ENCODE measurements at places on chromosomes 2 and 18.

DNA sequence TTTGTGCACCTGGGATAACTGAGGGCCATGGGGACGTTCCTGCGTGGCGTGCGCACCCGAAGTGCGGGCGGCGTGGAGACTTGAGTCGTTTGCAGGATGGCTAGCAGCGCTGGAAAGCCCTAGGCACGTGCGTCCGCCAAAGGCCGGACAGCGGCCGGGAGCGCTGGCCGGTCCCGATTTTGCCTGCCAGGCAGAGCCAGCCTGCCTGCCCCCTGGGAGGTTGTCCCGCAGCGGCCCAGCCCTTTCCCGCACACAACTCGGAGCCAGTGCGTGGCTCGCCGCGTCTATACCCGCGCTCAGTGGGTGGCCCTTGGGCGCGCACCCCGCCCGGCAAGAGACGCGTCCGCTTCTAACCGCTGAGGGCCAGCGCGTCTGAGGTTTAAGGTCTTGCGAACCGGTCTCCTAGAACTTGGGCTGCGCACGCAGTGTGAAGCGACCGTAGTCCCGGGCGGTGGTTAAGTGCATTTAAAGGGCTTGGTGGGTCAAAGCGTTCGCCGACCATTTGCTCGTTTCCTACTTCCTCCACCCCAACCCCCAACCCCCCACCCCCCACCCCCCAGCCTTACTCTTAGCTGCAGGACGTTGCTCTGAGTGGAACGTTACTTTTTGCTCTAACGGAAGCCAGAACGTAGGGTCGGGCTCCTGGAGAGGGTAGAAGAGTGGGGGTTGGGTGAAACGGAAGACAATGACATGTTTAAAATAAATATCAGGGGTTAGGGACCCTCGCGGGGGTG, 627 bp downstream of the CDCA7 start:
- DNase-seq: peak; percentile 53

DNA sequence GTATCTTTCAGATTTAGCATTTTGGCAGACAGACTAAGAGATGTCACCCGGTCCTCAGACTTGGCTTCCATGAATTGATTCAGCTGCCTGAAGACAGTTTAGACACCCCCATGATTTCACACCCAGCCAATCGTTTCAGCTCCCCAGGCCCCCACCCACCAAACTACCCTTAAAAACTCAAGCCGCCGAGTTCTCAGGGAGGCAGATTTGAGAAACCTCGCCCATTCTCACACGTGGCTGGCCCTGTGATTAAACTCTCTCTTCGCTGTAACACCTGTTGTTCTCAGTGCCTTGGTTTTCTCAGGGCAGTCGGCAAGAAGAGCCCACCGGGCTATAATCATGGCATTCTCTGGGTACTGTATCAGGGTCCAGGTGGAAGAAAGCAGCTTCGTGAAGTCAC, 35.2 kb downstream of the UXS1 start:
- peak; percentile 27 for DNase-seq

DNA sequence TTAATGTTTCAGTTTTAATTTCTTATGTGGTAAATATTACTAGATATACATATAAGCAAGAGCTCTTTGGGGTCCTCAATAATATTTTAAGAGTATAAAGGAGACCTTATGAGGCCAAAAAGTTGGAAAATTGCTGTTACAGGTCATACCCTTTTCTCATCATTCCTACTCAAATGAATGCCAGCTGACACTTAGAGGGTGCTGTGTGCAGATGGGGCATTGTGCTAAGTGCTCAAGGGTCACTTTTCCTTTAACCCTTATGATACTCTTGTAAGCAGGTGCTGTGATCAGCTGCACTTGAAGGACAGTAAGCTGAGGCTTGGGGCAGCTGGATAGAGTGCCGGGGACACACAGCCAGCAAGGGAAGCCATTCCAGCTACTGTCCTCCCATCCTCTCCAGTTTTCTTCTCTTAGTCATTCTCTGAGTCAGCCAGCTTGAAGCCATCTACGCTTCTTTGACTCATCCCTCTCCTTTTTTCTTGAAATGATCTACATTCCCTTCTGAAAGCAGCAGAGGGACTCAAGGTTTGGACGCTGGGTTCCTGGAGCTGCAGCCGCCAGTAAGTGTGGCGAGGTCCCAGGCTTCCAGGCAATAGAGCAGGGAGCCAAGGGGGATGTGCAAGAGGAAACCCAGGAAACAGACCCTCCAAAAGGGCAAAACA, 42.0 kb upstream of the CREB1 start:
- no peak for DNase-seq

DNA sequence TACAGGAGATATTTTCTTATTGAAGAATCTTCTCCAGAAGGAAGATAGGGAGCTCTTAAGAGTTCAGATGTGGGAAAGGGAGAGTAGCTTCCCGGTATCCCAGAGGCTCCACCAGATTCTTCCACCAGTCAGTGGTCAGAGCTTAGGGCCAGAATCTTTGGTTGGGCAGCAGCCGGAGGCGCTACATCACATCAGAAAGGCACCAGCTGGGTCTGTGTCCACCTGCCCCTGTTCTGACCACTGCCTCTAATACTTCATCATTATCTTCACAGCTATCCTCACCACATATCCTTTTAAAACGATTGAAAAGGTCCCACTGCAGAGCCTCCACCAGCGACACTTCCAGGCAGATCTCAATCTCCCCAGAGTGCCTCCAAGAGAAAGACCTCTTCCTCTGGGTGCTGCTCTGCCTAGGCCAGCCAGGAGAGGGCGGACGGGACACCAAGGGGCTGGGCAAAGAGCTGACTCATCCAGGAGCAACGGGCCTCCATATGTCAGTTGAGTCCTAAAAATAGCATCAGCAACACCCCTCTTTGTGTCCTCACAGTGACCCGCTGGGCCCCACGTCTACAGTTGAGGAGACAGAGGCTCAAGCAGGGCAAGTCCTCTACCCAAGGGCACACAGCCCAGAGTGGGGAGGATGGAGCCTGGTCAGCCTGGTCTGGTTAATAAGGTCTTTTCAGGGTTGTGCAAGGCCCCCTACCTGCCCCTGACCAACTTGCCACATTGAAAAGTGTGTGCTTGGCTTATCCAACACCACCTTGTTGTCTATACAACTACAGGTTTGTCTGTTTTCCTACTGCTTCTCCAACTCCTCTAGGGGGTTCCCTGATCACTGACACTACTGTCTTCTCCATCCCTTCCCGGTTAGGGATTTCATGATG, 81.2 kb downstream of the ADD2 start:
- DNase-seq: peak; percentile 56

DNA sequence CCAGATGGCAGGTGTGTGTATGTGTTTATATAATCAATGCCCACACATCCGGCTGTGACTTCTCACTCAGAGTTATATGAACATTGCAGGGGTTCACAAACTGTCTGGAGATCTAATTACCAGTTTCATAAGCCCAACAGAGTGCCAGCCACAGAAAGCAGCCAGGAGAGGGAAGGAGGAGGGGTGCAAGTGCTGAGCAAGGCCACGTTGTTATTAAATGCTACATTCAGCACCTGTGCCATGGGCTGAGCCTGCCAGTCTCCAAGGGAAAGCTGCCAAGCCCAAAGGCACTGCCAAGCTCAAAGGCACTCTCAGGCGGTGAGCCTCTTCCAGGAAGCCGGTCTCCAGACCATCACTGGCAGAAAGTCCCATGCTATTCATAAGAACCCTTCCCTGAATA, 17.4 kb downstream of the XDH start:
- DNase-seq: no peak

DNA sequence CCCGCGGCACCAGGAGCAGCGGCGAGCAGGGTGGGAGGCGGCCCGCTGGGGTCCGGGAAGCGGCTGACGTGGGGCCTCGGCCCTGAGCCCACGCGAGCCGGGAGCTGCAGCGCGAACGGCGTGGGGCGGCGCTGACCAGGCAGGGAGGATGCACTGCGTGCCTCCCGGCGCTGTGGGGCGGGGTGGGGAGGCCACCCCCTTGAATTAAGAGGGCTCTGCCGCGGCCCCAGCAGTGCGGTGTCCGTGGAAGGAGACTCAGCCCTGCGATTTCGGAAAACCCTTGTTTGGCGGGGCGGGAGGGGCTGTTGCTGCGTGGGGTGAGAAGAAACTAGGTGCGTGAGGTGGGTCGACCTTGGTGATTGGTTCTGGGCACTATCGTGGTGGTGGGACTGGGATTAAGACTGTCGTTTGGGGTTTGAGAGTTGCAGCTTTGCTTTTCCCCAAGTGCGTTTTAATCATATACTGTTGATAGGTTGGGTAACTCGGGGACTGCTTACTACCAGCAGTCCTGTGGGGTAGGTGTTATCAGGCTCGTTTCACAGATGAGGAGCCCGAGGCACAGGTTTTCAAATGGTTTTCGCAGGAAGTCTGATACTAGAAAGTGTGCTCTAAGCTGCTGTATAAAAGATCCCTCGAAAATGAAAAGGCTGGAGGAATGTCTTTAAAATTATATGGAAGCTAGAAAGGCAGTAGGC, 722 bp downstream of the ACSL3 start:
- DNase-seq: peak; percentile 43

- no peak for DNase-seq
These were observed 31.4 kb upstream of the IL37 start for GRCh38 chr2:112879491-112880041.

DNA sequence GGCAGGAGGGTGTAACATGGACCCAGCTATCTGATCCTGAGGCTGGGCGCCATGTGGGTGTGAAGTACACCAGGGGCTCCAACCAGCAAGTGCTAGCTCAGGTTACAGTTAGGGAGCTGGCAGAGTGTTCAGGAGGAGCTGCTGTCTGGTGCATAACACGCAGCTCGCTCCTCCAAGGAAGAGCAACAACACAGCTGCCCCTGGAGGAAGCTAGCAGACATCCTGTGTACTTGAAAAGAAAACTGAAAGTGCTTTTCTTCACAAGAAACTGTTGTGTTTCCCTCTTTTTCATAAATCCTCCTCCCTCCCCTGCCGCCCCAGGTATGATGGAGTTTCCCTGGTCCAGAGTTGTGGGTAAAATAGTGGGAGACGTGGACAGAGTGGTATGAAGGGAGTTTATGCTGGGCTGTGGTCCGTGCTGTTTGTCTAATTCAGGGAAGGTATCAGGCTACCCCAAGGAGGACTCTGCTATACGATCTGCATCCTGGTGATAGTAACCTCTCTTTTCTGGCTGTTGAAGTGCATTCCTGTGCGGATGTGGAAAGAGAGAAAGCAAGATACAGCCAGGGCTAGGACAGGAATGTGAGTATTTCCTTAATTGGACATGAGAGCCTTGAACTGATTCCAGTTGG, 6.1 kb upstream of the LBH start:
- DNase-seq: peak; percentile 60

GRCh38 chr18:48402953-48403352, 6.2 kb downstream of the ZBTB7C start:
- no peak for DNase-seq

- DNase-seq: no peak
These were observed 26.7 kb upstream of the ACTR3 start for GRCh38 chr2:113863144-113863543.

Measured in activated naive CD4-positive, alpha-beta T cell treated with anti-CD3 and anti-CD28 coated beads for 36 hours (primary cell).